ENCODE measurements at places on chromosomes 2 and 18.

- DNase-seq = no peak
Observed at GRCh38 chr2:227511239-227511930, 39.4 kb downstream of the AGFG1 start.

- no peak for DNase-seq
Observed at GRCh38 chr2:109398366-109399015, 215.3 kb downstream of the SEPTIN10 start.

DNA sequence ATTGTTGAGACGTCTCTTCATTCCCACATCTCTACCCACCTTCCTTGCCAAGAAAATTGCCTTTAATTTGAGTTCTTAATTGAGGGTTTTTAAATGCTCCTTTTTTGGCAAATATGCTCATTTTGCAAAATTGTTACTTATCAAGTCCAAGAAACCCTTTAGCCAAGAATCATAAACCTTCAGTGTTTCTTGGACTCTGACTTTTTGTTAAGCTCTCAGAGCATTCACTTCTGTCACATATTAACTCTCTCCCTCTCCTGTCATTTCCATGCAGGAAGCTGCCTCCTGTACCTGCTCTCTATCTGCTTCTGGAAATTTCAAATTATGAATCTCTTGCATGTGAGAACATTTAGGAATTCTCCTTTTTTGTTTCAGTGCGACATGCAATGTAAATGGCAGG lies 100.0 kb upstream of the PIEZO2 start:
- no peak for DNase-seq

GRCh38 chr18:44325903-44326635 lies 354.6 kb upstream of the SETBP1 start:
- DNase-seq = peak; percentile 86

- DNase-seq = peak; percentile 73
Observed at GRCh38 chr18:13159579-13159978, 59.0 kb upstream of the LDLRAD4 start.

DNA sequence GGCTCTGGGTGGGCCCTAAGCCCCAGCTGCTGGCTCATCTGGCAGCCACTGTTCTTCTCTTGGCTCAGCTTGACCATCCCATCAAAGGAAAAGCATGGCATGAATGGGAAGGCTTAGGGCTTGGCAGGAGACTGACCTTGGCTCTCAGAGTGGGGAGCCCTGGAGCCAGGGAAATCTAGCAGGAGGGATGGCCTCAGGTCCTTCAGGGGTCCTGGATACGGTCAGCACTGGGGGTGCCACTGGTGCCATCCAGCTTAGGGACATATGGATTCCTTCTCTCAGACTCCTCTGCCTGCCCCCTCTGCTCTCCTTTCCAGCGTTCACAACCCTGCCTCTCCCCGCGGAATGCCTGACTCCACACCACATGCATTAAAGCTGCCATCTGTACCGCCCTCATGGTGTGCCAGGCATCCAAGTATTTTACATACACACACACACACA lies 165.5 kb upstream of the HAAO start:
- no peak for DNase-seq
